Stimulated activated CD8-positive, alpha-beta memory T cell treated with anti-CD3 and anti-CD28 coated beads, Interleukin-7, amount 100 ng/mL, for 4 hours (primary cell): ENCODE measurements at places on chromosomes 6 and 20.

DNA sequence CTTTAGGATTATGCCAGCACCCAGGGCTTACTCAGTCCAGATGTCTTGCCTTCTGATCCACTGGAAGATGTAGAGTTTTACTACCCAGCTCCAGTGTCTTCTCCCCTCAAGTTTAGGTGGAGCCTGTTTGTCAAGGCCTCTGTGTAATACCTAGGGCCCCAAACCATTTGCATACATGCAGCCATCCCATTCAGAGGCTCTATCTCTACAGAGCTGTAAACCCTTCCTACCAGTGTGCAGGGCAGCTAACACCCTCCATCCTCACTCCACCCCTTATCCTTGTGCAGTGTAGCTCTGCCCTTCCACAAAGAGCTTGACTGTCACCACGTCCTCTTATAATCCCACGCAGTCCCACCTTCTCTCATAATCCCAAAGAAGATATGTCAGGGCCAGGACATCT lies 84.8 kb upstream of the SHLD1 start:
- DNase-seq, result no peak

DNA sequence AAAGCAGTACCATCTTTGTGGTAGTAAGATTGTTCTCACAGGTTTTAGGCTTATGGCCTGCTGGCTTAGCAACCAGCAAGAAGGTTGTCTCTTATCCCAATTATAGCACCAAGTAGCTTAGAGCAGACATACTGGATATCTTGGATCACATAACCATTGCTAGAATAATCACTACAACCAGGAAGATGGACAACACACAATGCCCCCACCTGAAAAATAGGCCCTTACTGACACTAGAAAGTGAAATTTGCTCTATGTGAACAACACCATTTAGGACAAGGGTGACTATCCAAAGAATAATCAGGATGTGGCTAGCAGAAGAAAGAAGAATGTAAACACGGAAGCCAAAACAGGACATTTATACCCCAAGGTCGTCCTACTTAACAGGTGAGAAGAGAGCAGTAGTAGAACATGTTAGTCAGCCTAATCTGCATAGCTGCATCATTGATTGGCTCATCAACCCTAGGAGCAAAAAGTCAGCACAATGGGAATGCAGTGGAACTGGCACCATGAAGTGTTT lies 172.7 kb upstream of the MARCKS start:
- no peak for DNase-seq

DNA sequence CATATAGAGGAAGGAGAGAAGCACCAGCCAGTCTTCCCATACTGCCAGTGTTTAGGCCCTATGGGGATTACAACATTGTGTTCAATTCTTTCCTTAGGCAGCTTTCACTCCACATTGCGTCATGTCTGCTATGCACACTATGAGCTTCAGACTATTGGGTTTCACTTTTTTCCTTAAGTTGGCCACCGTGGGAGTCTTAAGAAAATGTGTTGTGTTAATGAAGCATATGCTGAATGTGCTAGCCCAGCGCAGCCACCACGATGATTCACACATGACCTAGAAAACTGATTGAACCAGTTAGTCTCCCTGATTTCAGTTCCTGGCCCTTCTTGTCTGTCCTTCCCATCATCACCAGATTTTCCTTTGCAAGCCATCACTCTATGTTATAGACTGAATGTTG lies 21.5 kb downstream of the TUBB2B start:
- no peak for DNase-seq

DNA sequence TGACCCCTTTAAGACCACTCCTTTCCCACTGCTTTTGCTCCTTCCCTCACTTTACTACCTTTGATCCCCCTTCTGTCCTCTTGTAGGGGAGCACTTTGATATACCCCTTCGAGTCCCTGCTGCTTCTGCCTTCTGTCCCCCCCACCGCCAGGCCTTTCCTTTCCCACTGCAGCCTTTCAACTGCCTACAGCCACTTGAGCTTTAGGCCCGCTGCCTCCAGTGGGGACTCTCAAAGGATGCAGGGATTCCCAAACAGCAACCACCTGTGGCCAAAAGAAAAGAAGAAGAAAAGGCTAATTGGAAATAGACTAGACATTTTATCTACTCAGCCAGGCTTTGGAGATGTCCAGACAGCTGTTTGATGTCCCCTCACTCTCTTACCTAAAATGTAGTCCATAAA lies 77.0 kb upstream of the DTNBP1 start:
- no peak for DNase-seq

GRCh38 chr6:3911614-3912336 lies 62.6 kb downstream of the FAM50B start:
- DNase-seq, result no peak

GRCh38 chr20:44967207-44967807 lies 995 bp downstream of the STK4 start:
- no peak for DNase-seq

GRCh38 chr6:76703786-76704185 lies 631.3 kb upstream of the IMPG1 start:
- DNase-seq, result no peak

- no peak for DNase-seq
These were observed 17.7 kb upstream of the RIPOR3 start for GRCh38 chr20:50708845-50709635.

- no peak for DNase-seq
These were observed 432 bp upstream of the KHDRBS2 start for GRCh38 chr6:62286470-62286843.

DNA sequence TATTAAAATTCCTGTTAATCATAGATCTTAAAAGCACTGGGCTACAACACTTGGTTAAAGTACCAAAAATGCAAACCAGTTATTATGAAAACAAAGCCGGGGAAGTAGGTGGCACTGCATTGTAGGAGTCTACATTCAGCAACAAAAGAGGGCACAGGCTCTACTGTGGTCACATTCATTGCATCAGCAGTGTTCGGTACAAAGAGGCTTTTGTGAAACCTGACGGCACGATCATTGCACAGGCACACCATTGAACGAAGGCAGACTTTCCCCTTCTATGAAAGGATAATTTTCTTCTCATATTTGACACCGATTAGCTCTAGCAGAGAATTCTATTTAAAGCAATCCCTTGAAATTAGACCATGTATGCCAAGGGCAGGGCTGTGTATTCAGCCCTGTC lies 44.6 kb upstream of the AGPAT4 start:
- no peak for DNase-seq

DNA sequence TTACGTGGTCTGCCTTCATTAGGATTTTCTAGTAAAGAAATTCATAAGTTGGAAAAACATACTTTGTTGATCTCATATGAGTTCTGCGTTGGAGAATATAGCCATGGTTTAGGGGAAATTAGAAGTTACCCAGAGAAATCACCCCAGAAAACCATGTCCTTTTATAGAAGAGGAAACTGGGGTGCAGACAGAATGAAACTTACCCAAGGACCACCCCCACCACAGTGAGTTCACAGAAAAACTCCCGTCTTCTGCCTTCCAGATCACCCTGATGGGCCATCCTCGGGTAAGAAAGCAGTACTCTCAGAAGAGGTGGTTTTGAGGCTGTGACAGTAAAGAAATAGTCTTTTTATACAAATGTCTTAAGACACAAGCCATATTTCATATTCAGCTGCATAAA lies 25.1 kb upstream of the MAFB start:
- DNase-seq, result no peak

GRCh38 chr6:25606151-25606550 lies 45.9 kb upstream of the SCGN start:
- DNase-seq, result no peak

GRCh38 chr6:11659757-11660156 lies 118.8 kb downstream of the ADTRP start:
- DNase-seq, result no peak

DNA sequence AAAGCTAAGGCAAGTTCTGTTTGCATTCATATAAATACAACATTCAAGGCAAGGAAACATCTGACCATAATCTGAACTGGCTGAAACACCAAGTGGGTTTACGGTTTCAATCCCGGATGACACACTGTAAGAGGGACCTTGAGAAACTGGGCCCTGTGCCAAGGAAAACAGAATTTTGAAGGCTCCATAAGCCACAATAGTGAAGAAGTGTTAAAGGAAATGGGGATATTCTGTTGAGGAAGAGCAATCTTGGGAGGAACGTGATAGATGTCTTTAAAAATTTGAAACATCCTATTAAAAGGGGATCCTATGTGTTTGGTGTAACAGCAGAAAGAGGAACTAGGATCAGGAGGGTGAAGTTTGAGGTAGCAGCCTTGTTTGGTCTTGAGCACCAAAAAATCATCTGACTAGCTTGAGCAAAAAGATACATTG lies 82.4 kb upstream of the TAB2 start:
- no peak for DNase-seq

DNA sequence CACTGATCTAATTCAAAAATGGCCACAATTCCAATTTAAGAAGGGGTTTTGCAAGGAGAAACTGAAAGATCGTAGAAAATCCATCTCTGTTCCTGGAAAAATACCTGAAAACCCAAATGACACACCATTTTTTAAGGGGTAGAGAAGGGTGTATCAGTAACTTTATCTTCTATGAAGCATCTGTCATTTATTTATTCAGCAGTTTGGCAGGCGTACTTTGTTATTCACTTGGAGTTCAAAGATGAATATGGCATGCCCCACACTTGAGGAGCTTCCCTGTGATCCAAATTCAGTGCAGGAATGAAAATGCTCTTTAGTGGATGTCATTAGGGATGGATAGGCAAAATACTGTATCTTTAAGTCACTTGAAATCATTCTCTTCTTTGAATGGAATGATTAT lies 7.2 kb downstream of the HINT3 start:
- DNase-seq, result no peak

DNA sequence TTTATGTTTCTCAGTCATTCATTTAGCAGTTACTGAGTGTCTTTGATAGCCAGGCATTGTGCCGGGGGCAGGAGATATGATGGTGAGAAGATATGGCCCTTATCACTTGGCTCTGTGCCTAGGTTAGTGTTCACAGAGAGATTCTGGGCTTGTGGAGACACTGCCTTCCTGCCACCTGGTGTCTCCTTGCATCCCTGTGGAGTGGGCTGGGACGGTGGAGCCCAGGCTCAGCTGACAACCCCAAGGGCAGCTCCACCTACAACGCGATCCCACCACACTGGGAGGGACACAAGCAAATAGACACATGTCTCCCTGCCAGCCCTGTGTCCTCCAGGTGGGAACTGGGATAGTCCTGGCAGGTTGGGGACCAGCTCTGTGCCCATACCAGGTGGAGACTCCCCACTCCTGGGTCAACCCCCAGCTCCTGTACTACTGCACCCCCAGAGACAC lies 30.3 kb upstream of the VEGFA start:
- no peak for DNase-seq

DNA sequence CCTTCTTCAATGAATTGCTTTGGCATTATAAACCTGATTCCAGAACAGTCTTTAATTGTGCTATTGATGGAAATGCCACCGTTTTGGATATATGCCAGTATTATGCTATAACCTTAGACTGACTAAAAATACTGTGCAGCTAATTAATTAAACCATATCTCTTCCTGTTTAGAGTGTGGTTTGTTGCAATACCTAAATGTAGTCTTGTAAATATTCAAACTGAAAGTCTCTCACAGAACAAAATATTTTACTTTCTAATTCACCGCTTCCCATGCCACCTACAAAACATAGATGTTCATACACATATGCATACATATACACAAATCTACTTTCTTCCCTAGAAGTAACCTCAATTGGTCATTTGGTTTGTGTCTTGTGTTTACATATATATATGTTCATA lies 126.6 kb downstream of the SIM1 start:
- DNase-seq, result no peak

GRCh38 chr6:103799971-103800670 lies 1059.6 kb downstream of the HACE1 start:
- DNase-seq, result no peak

DNA sequence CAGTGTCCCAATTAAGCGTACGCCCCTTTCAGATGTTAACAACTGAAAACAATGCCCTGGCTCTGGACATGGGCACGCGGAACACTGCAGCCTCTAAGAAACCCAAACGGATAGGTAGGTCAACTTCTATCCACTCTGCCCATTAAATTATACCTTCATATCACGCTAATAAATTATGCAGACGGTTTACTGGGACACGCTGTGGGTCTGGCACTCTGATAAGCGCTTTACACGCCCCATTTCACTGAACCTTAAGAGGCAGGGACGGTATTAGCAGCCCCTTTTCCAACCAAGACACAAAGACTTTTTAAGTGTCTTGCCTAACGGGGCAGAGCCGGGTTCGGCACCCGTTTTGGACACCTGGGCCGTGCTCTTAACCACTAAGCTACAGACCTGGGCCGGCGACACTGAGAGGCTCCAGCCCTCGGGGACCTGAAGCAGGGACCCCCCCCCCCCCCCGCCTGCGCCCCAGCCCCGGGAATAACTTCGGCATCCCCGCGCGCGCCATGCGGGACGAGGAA lies 744 bp downstream of the STAU1 start:
- DNase-seq, result no peak

DNA sequence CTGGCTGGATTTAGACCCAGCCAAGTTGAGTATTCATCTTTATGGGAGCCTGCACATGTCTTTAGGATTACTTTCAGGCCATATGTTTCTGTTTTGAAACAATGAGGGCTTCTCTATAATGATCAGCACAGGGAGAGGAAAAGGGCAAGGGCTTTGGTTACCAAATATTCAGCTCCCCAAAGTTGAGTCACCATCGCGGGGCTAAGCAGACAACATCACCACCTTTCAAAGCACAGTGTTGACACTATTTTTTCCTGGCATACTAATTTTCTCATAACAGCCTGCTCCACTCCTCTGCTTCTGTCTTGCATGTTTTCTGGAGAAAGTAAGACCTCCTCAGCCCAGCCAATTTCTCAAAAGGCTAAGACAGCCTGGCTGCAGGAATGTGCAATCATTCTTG lies 4.9 kb downstream of the SCML4 start:
- DNase-seq, result no peak

GRCh38 chr20:35523298-35523888 lies 6.1 kb downstream of the C20orf173 start:
- no peak for DNase-seq

DNA sequence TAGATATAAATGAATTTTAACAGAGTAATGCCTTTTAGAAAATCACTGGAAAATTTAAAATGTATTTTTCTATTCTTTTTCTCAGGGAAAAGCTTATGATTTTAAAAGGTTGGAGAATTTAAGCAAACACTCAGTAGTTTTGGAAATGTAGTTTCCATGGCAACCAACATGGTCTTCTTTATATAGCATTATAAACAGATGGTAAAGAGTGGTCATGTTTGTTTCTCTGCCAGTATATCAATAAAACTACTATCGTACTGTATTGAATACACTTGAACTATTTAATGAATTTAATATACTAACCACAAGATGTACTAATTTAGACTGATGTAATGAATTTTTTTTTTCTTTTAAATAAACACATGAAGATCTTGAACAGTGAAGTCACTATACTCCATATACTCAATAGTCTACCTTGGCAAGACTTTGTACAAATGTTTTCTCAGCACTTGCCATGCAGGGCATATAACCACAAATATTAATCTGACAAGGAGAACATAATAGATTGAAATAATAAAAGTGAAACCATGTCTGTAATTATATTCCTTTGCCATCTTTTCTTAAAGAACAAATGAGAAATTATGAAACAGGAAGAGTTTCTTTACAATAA lies 105.5 kb downstream of the PDSS2 start:
- no peak for DNase-seq
